ENCODE measurements at places on chromosomes 12 and 14. TPM values are rescaled to one million over a fixed set of nuclear protein-coding genes. Genes with fewer than 3 reads are reported as not detected.

- no peaks in the 10 kb centered on the region for H3K27me3 ChIP-seq
- no peak for DNase-seq
- no peak overlapping the region for H3K4me3 ChIP-seq
- no peak overlapping the region for H3K27ac ChIP-seq
- H3K4me1 ChIP-seq: peaks cover 4% of the 10 kb centered on the region
Measured at GRCh38 chr12:67617629-67618028, 30.9 kb upstream of the DYRK2 start.

DNA sequence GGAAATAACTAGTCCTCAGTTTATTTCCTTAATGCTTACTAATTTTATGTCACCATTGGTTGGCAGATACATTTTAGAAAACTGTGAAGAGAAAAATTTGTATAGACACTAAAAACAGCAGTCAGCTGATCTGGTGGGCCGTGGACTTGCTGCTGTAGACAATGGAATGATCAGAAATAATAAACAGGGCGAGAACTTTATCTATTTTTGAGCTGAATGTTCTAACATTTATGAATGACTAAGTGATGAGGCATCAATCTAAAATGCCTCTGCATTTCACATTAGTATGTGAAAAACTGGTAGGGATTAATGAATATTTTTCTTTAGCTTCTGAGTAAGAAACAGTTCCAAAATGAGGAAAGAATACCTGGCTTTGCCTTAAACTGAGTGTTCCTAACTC is 24.8 kb upstream of the PKP2 start:
- DNase-seq: no peak
- H3K4me3 ChIP-seq: no peak overlapping the region
- no peaks in the 10 kb centered on the region for H3K4me1 ChIP-seq

DNA sequence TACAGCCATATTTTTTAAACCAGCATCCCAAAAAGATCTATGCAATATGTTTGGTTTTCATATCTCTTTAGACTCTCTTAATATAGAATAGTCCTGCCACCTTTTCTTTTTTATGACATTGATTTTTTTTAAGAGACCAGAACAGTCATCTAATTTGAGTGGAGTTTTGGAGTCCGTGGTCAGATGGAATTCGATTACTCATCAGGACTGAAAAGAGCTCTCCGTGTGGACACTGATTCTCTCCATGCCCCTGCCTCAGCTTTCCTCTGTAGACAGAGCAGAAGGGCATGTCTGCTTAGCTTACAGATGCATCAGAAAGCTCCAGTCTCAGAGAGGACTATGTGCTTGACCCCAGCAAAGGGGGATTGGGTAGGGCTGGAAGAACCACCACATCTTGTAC is 27.8 kb downstream of the SMCO2 start:
- no peaks in the 10 kb centered on the region for H3K27me3 ChIP-seq
- H3K4me3 ChIP-seq: no peak overlapping the region
- no peak for DNase-seq
- no peaks in the 10 kb centered on the region for H3K36me3 ChIP-seq

- H3K27ac ChIP-seq: no peak overlapping the region
- H3K4me3 ChIP-seq: no peak overlapping the region
- DNase-seq: no peak
- no peaks in the 10 kb centered on the region for H3K36me3 ChIP-seq
Measured at GRCh38 chr14:92316937-92317336, 6.0 kb upstream of the SLC24A4 start.

- H3K4me3 ChIP-seq: no peak overlapping the region
- no peaks in the 10 kb centered on the region for H3K27me3 ChIP-seq
- no peak for DNase-seq
- no peaks in the 10 kb centered on the region for H3K36me3 ChIP-seq
- no peak overlapping the region for H3K27ac ChIP-seq
- peaks cover 25% of the 10 kb centered on the region for H3K4me1 ChIP-seq
Measured at GRCh38 chr12:6921539-6921938, 6.2 kb upstream of the ATN1 start.

The SIX6 gene
- total RNA-seq: 0.39 TPM

The CAPZA3 gene
- total RNA-seq: 186 TPM

DNA sequence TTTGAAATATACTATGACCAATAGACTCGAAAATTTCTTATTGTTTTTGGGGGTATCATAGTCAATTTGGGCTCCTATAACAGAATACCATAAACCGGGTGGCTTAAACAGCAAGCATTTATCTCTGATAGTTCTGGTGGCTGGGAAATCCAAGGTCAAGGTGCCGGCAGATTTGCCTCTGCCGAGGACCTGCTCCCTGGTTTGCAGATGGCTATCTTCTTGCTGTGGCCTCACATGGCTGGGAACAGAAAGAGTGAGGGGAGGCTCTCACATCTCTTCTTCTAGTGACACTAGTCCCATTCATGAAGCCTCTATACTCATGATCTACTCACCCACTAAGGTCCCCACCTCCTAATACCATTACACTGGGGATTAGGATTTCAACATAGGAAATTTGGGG is 70.7 kb downstream of the BORCS5 start:
- H3K27me3 ChIP-seq: no peaks in the 10 kb centered on the region
- H3K4me1 ChIP-seq: no peaks in the 10 kb centered on the region
- no peak for DNase-seq
- H3K27ac ChIP-seq: no peak overlapping the region
- H3K36me3 ChIP-seq: no peaks in the 10 kb centered on the region

The PEBP1 gene
- 371 TPM for total RNA-seq

The CLECL1 gene
- total RNA-seq: not detected

- no peaks in the 10 kb centered on the region for H3K36me3 ChIP-seq
- no peaks in the 10 kb centered on the region for H3K27me3 ChIP-seq
- peaks cover 6% of the 10 kb centered on the region for H3K4me1 ChIP-seq
- H3K4me3 ChIP-seq: no peak overlapping the region
- peak; percentile 20 for DNase-seq
Measured at GRCh38 chr12:42716491-42716891, 126.9 kb upstream of the PRICKLE1 start.

DNA sequence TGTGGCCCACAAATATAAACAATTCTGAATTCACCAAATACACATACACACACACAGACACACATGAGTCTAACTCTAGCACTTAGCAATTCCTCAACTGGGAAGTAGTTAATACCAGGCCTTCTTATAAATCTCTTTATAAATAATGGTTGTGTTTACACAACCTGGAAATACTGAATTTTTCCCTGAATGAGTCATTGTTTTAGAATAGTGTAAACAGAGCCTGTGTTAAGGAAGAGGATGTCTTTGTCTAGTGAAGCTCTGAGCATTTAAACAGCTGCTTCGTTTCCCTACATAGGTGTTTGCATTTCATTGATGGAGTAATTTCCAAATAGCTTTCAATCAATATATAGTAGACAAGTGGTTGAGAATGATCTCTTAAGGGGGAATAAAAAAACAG is 218.8 kb downstream of the BTG1 start:
- no peaks in the 10 kb centered on the region for H3K36me3 ChIP-seq
- no peak overlapping the region for H3K4me3 ChIP-seq
- DNase-seq: no peak
- H3K4me1 ChIP-seq: no peaks in the 10 kb centered on the region
- no peak overlapping the region for H3K27ac ChIP-seq

DNA sequence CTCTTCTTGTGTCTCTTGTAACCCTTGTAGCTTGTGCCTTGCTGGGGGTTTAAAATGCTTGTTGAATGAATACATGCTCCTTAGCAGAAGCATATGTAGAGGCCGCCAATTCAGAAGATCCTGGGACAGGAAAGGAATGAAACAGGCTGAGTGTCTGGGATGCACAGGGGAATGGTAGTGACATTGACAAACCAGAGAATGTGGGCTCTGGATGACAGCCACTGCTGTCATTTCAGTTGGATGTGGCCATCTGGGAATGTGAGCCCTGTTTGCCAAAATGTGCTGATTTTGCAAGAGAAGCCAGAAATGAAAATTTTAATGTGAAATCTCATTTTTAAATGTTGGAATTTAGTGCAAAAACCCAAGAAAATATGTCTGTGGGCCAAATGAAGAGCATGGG is 136.8 kb downstream of the DACT1 start:
- no peak overlapping the region for H3K27ac ChIP-seq
- DNase-seq: no peak
- H3K36me3 ChIP-seq: no peaks in the 10 kb centered on the region
- H3K4me3 ChIP-seq: no peak overlapping the region
- H3K4me1 ChIP-seq: no peaks in the 10 kb centered on the region
- H3K27me3 ChIP-seq: no peaks in the 10 kb centered on the region

DNA sequence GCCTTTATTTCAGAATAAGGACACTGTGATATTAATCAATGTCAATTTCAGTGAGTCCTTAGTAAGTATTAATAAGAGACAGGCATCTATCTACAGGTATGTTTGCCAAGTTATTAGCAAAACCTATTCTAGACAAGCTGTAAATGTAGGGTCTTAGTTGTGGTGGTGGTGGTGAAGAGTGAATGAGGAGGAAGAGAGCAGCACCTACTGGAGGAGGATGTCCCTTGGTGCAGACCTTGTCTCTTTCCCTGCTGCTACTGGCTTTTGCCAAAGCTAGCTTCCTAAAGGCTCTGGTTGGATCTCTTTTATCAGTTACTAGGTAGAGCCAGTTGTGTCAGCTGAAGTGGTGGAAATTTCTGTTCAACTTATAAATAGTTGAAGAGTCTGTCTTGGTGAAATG is 304.8 kb upstream of the ATP2B1 start:
- H3K4me3 ChIP-seq: no peak overlapping the region
- H3K36me3 ChIP-seq: no peaks in the 10 kb centered on the region
- H3K4me1 ChIP-seq: no peaks in the 10 kb centered on the region
- no peak overlapping the region for H3K27ac ChIP-seq
- DNase-seq: no peak
- H3K27me3 ChIP-seq: no peaks in the 10 kb centered on the region
